Stomach (tissue), 19 donors: ENCODE measurements at places on chromosomes 4 and X. TPM values are rescaled to one million over a fixed set of nuclear protein-coding genes. Genes with fewer than 3 reads are reported as not detected.

Gene PDHA1
- 292 TPM for total RNA-seq

Gene WDFY3
- total RNA-seq, result 45.6 TPM

Gene TEX11
- total RNA-seq, result not detected

Gene COL4A5
- 160 TPM for total RNA-seq

DNA sequence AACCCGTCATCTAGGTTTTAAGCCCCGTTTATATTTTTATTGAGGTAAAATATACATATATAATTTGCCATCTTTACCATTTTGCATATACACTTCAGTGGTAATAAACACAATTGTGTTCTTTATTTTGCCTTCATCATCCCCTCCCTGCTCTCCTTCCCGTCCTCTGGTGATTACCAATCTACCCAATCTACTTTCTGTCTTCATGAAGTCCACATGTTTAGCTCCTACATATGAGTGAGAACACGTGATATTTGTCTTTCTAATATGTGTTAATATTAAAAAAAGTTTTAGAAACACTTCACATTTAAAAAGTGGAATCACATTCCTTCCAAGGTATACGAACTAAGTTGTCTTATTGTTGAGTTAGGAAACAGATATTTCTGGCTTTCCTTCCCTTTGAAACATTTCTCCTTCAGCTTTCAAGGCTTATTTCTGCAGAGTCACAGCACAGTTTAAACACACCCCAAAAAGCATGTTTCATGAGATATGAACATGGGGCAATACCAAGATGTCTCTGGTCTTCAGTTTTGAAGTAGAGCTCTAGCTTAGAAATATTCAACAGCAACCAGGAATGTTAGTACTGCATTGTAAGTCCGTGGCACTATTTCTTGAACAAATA lies 35.9 kb downstream of the GYPA start:
- no peak overlapping the region for H3K27ac ChIP-seq
- DNase-seq, result no peak
- H3K27me3 ChIP-seq, result no peaks in the 10 kb centered on the region
- no peaks in the 10 kb centered on the region for H3K36me3 ChIP-seq
- no peak overlapping the region for H3K4me3 ChIP-seq

GRCh38 chr4:101501421-101501820 lies 154.1 kb upstream of the PPP3CA start:
- H3K27me3 ChIP-seq, result no peaks in the 10 kb centered on the region
- no peak overlapping the region for H3K27ac ChIP-seq
- H3K4me1 ChIP-seq, result no peaks in the 10 kb centered on the region
- H3K36me3 ChIP-seq, result no peaks in the 10 kb centered on the region

Gene AVPR2
- 0.37 TPM for total RNA-seq

DNA sequence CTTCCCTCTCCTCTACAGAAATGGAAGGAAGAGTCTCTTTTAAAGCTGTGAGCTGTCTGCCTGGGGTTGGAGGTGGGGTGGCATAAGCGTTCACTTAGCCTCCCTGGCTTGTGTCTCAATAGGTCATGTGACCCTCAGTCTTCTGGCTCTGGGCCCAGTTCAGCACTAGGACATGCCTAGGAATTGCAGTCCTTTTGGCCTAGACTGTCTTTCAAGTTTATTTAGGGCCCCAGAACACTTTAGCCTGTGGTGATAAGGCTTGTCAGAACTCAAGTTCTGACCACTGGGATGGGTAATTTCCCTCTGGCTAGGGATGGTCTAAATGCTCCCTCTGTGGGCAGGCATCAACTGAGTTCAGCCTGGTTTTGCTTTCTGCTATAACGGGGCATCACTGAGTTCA lies 34.3 kb upstream of the ARMCX4 start:
- H3K27ac ChIP-seq, result no peak overlapping the region
- no peak overlapping the region for H3K4me3 ChIP-seq
- H3K36me3 ChIP-seq, result peaks cover 8% of the 10 kb centered on the region
- no peak for DNase-seq
- no peaks in the 10 kb centered on the region for H3K27me3 ChIP-seq

Gene MUC7
- not detected for total RNA-seq

- no peaks in the 10 kb centered on the region for H3K27me3 ChIP-seq
- no peaks in the 10 kb centered on the region for H3K4me1 ChIP-seq
- DNase-seq, result no peak
- H3K27ac ChIP-seq, result no peak overlapping the region
Measured at GRCh38 chrX:85018471-85018870, 14.8 kb downstream of the APOOL start.

GRCh38 chrX:98795636-98796035 lies 1614.4 kb downstream of the PCDH19 start:
- no peaks in the 10 kb centered on the region for H3K36me3 ChIP-seq
- no peak overlapping the region for H3K4me3 ChIP-seq
- no peak overlapping the region for H3K27ac ChIP-seq

- H3K27ac ChIP-seq, result no peak overlapping the region
- no peaks in the 10 kb centered on the region for H3K27me3 ChIP-seq
- no peak for DNase-seq
Measured at GRCh38 chr4:109044431-109044830, 258.0 kb downstream of the COL25A1 start.

- no peaks in the 10 kb centered on the region for H3K36me3 ChIP-seq
- H3K27me3 ChIP-seq, result no peaks in the 10 kb centered on the region
- DNase-seq, result no peak
- H3K4me3 ChIP-seq, result no peak overlapping the region
- H3K27ac ChIP-seq, result no peak overlapping the region
Measured at GRCh38 chr4:93174598-93174997, 654.0 kb upstream of the ATOH1 start.

GRCh38 chr4:821181-821591 lies 4.7 kb downstream of the CPLX1 start:
- no peak overlapping the region for H3K27ac ChIP-seq
- H3K4me1 ChIP-seq, result peaks cover 13% of the 10 kb centered on the region
- DNase-seq, result no peak
- H3K4me3 ChIP-seq, result no peak overlapping the region
- H3K27me3 ChIP-seq, result peaks cover 86% of the 10 kb centered on the region

Gene FMR1NB
- not detected for total RNA-seq

GRCh38 chrX:49610718-49611310 lies 12.0 kb downstream of the GAGE1 start:
- no peak for DNase-seq
- no peak overlapping the region for H3K4me3 ChIP-seq
- H3K27me3 ChIP-seq, result no peaks in the 10 kb centered on the region
- no peaks in the 10 kb centered on the region for H3K4me1 ChIP-seq

GRCh38 chr4:185424905-185425646 lies 688 bp downstream of the UFSP2 start:
- H3K27me3 ChIP-seq, result no peaks in the 10 kb centered on the region
- no peak for DNase-seq
- no peaks in the 10 kb centered on the region for H3K36me3 ChIP-seq
- H3K4me1 ChIP-seq, result peaks cover 10% of the 10 kb centered on the region
- peak overlapping the region; percentile 81 for H3K4me3 ChIP-seq

GRCh38 chrX:48508400-48509244 lies at the start of gene PORCN:
PORCN (plus strand) TSS chrX:48508992; CDS start chrX:48509821, 829 bp downstream.
- peak within 1 kb of the TSS; percentile 83 for H3K27ac ChIP-seq
- peak; percentile 90 for DNase-seq
- H3K27me3 ChIP-seq, result no peaks in the 10 kb centered on the region
- H3K4me3 ChIP-seq, result peak within 1 kb of the TSS; percentile 59
